ENCODE measurements at places on chromosomes 16 and 17. TPM values are rescaled to one million over a fixed set of nuclear protein-coding genes. Genes with fewer than 3 reads are reported as not detected.

DNA sequence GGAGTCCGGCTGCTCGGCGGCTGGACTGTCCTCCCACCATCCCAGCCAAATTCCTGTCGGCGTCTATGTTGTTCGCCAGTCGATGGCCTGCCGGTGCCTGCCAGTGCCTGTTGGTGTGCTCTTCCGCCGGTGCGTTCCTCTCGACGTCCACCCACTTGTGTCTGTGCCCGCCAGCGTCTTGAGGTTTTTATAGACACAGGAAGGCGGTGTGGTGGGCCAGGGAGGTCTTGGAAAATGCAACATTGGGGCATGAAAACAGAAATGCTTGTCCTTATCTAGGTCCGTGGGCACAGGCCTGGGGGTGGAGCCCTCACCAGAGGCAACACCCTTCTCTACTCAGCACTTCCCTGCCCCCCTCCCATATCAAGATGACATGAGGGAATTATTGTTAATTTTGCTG, 167.8 kb downstream of the IRF8 start:
- no peak for DNase-seq

DNA sequence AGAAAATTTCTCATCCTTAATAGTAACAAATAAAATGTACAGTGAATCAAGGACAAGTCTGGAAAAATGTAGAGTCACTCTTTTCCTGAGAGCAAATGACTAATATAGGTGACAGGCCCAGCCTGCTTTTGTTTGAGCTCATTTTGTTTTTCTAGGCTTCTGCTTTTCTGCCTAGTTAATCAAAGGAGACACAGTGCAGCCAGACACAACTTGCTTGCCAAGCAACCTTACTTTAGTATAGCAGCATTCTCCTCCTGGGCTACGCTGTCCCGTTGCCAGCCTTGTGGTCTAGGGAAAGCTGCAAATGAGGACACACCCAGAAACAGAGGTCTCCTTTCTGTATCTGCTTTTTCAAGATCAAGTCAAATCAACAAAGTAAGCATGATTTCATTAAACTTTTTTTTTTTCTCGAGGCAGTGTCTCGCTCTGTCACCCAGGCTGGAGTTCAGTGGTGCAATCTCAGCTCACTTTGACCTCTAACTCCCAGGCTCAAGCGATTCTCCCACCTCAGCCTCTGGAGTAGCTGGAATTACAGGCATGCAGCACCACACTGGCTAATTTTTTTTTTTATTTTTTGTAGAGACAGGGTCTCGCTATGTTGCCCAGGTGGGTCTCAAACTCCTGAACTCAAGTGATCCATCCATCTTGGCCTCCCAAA, 17.2 kb downstream of the GINS3 start:
- DNase-seq = no peak

GRCh38 chr17:3727041-3727440, 3.3 kb downstream of the HASPIN start:
- no peak for DNase-seq

DNA sequence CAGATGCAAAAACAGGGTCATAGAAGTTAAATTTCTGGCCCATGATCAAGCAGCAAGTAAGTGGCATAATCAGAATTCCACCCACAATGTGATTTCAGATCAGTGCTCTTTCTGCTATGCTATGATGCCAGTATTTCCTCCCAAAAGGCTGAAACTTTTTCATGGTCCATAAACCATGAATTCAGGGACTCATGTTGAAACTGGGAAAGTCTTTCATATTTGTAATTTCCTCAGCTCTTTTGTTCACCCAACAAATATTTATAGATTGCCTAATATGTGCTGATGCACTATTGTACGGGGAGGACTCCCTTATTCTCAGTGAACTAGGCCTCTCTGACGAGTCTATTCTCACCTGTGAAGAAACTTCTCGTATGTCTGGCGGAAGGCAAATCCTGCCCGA, 156.3 kb downstream of the MYO1D start:
- DNase-seq = no peak

GRCh38 chr16:29158785-29159184, 173.9 kb downstream of the LAT start:
- no peak for DNase-seq

DNA sequence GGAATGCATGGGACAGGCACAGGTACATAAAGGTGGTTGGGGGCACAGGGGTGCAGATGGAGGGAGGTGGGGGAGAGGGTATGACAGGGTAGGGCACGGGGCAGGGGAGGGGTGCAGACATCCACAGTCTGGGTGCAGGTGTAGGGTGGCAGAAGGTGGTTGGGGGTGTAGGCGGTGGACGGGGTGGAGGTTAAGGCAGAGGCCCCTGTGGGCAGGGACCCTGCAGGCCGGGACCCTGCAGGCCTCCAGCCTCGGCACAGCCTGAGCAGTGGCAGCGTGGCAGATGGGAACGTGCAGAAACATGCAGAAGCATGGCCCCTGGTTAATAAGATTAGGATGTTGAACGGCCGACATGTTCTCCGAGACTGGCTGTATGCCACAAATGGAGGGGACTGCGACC, 115.2 kb downstream of the RBFOX3 start:
- no peak for DNase-seq

DNA sequence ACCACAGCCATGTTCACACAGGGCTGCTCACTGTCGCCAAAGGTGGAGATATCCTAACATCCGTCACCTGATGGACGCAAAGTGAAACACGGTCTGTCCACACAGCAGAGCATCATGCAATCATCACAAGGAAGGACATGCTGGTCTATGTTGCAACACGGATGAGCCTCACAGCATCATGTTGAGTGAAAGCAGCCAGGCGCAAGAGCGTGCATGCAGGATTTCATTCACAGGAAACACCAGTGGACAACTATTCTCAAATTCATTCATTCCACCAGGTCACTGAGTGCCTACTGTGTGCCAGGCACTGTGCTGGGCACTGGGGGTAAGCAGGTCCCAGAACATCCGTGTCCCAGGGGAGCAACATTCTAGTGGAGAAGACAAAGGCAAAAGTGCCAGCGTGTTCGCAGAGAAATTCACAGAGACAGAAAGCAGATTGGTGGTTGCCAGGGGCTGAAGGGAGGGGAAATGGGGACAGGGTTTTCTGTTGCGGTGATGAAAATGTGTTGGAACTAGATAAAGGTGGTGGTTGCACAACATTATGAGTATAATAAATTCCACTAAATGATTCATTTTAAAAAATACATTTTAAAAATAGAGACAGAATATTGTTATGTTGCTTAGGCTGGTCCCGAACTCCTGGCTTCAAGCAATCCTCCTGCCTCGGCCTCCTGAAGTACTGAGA, 22.7 kb upstream of the KCNJ12 start:
- DNase-seq = no peak

- DNase-seq = peak; percentile 73
Measured at GRCh38 chr17:42679492-42680330, 1.9 kb downstream of the CCR10 start.

GRCh38 chr16:87851601-87852000, 17.7 kb downstream of the SLC7A5 start:
- no peak for DNase-seq

DNA sequence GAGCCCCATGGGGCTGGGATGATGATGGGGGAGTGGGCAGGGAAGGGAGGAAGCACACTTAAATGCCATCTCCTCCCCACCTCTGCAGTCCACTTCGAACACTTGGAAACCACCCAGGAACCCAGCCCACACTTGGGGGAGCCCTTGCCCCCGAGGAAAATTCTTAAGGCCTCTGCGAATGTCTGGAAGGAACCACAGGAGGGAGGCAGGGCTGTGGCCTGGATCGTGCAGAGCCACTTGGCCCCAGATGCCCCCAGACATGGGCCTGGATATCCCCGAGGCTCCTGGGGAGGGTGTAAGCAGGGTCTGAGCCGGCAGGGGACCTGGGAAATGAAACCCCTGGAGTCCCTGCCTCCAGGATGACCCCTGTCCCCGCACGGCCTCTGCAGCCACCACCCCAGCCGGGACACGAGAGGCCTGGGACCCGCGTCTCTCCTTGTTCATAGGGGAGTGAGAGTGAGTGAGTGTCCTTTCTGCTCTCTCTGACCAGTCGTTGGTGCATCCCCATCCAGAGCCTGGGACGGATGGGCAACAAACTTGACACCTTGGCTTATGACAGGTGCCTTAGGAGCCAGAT, 11.8 kb upstream of the MTSS2 start:
- no peak for DNase-seq

- DNase-seq = no peak
Measured at GRCh38 chr17:37708008-37708615, 36.7 kb downstream of the HNF1B start.

GRCh38 chr16:26442321-26442720, 624.4 kb upstream of the C16orf82 start:
- no peak for DNase-seq

DNA sequence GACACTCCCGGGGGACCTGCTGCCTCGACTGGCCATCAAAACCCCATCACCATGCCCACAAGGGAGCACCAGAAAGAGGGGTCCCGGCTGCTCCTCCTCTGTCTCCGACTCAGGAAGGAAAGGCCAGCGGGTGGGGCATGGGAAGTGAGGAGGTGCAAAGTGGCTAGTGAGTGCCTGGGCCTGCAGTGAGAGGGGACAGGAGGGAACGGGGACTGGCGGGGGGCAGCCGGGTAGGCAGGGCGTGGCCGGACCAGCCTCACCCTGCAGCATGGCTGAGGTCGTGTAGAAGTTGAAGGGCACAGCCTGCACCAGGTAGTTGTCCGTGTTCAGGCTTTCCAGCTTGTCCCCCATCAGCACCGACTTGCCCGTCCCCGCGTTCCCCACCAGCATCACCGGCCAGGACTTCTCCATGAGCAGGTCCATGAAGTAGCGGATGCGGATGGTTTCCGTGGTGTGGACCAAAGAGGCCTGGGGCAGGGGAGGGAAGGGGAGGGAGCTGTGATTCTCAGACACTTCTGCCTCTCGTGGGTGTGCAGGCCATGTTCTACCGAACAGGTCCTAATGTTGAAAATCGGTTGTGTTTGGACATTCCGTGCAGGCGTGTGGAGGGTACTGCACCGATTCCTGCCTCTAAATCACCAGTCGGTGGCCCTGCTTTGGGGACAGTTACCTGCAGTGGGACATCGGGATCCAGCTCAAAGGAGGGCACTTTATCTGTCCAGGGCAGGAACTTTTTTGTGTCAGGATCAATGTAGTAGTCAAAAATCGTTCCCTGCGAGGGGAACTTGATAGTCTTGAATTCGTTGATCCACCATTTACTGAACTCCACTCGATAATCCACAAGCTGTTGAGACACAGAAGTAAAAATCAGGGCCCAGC, 91.7 kb downstream of the DNAH17 start:
- DNase-seq = no peak

DNA sequence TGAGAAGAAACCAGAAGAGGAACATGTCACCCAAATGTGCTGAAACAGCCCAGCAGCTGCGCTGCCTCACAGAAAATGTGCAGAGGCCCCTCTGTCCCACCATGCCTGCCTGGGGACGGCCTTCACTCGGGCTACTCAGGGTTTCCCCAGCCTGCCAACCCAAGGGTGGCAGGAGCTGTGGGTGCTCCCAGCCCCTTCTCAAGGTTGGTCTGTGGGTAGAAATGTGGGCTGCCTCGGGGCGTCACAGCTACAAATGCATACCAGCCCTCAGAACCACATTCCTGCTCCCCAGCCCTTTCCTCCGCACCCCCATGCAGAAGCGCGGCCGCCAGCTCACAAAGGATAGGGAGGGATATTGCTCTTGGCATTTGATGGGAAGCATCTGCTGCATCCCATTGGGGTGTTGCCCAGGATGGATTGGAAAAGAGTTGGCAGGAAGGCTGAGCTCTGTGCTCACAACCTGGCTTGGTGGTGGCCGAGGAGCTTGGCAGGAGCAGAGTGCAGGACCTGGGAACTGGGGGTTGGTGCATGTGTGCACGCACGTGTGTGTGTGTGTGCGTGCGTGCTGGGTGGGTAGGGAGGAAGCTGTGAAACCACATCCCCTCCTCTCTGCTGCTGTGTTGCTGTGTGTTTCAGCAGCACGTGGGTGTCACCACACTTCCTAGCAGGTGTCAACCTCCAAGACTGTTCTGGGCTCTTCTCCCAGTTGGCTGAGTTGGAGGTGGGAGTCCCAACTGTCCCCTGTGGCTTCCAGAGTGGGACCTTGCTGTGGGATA, 304.4 kb downstream of the SEC14L1 start:
- DNase-seq = no peak

DNA sequence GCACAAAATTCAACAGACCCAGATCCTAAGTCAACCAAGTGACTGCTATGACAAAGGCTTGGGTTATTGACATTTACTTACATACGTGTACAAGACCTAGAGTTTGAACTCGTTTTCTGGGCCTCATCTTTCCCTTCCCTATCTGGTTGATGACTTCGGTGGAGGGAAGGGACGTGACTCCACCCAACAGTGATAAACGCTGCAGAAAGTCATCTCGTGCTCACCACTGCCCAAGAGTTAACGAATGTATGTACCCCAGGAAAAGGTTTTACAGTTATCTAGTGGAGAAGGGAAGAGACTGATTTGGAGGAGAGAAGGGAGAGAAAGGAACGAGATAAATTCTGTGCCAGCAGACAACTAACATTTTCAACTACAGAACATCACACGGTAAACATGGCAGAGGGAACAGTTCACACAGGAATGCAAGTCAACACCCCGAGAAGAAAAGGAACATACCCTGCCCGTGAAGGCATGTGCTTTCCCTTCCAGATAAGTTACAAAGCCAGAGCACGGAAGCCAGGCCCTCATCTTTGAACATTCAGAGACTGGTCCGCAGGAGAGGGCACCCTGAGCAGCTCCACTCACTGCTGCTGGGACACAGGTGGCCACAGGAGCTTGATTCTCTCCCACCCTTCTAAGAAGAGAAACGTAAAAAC, 13.9 kb upstream of the CYTH1 start:
- no peak for DNase-seq

GRCh38 chr17:7019839-7020519, 2.9 kb upstream of the BCL6B start:
- DNase-seq = no peak

GRCh38 chr17:78706271-78706915, 75.7 kb downstream of the CYTH1 start:
- no peak for DNase-seq

- DNase-seq = no peak
Measured at GRCh38 chr16:86899757-86900156, 321.4 kb downstream of the FOXL1 start.

Gene SP2
- total RNA-seq = 12.8 TPM

Gene MSLN
- total RNA-seq = 94.6 TPM

Gene ACSM2A
- not detected for total RNA-seq

Gene SHISA6
- not detected for total RNA-seq

Gene TVP23B
- total RNA-seq = 24.8 TPM
